Activated naive CD4-positive, alpha-beta T cell treated with anti-CD3 and anti-CD28 coated beads, Interleukin-2, amount 10 ng/mL, durations not matched to agents 7 days and 5 days (primary cell): ENCODE measurements at places on chromosomes 1 and 21.
A peak's percentile ranks its signal among the peaks of the same experiment; 100 is the strongest.

DNA sequence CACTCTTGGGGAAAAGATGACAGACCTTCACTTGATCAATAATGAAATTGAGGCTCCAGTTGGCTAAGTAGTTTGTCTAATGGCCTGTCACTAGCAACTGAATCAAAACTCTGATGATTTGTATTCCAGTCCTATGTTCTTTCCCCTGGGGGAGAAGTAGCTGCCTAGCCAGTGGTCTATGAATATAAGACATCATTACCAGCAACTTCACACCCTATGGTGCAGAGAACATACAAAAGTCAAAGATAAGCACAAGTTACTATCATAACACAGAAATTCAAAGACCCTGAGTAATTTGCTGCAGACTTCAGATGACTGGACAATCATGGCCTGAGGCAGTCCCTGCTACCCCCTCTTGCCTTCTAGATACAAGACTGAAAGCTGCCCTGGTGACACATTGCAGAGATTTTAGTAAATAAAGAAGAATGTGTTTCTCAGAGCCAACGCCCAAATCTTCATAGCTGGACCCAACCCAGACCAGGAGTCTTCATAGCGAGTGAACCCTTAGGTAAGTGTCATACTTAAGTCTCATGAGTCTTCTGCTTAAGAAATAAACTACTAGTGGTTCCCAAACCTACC lies 993 bp downstream of the PDZK1 start:
- no peak for DNase-seq

DNA sequence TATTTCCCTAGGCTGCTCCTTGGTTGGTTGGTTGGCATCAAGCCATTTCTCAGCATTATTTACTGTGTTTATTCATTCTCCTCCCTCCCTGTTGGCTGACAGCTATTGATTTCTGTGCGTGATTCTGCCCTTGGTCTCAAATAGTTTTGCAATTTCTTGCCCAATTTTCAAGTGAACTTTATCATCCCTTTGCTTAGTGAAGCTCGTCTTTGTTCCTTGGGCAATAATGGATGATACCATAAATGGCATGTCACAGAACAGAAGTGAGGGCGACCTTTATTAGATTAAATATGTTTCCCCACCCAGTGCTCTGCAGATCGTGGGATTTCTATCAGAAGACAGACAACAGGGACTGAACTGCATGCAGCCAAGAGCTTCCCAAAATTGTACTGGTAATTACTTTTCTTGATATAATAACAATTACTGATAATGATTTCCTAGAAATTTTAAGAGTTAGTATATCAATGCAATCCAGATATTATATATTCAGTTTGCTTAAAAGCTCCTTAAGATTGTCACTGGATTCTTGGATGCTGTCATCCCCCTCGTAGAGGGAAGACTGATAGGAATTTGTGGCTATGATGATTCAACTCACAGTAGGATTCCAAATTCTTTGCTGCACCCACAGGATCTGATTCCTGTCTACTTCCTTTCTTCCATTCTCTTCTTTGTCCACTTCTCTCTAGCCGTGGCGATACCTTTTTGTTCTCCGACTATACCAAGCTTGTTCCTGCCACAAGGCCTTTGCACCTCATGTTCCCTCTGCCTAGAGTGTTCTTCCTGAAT lies 122.1 kb upstream of the KAZN start:
- DNase-seq = no peak

DNA sequence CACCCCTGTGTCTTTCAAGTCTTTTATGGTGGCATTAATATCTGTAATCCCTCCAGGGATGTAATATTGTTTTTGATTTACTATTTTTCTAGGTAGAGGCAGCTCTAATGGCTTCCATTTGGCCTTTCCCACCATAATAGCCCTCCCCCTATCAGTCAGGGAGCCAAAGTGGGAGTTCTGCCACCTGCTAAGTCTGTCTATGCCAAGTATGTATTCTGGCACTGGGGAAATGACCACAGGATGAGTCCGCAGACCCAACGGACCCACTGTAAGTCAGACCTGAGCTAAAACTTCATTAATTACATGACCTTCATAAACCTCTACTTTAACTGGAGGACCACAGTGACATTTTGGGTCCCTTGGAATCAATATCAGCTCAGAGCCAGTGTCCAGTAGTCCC lies 77.1 kb downstream of the GBP6 start:
- DNase-seq = no peak

GRCh38 chr1:29828526-29829447 lies 592.5 kb downstream of the PTPRU start:
- DNase-seq = peak; percentile 11

DNA sequence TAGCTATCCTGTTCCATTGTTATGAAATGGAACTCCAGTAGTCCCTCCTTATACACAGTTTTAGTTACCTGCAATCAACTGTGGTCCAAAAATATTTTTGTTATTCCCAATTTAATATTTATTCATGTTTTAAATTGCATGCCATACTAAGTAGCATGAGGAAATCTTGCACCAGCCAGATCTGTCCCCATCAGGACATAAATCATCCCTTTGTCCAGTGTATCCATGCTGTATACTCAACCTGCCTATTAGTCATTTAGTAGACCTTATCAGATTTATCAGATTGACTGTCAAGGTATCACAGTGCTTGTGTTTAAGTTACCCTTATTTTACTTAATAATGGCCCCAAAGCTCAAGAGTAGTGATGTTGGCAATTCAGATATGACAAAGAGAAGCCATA lies 207.9 kb upstream of the DMRTA2 start:
- no peak for DNase-seq

GRCh38 chr1:41014871-41015270 lies 6.7 kb downstream of the SLFNL1 start:
- DNase-seq = no peak

DNA sequence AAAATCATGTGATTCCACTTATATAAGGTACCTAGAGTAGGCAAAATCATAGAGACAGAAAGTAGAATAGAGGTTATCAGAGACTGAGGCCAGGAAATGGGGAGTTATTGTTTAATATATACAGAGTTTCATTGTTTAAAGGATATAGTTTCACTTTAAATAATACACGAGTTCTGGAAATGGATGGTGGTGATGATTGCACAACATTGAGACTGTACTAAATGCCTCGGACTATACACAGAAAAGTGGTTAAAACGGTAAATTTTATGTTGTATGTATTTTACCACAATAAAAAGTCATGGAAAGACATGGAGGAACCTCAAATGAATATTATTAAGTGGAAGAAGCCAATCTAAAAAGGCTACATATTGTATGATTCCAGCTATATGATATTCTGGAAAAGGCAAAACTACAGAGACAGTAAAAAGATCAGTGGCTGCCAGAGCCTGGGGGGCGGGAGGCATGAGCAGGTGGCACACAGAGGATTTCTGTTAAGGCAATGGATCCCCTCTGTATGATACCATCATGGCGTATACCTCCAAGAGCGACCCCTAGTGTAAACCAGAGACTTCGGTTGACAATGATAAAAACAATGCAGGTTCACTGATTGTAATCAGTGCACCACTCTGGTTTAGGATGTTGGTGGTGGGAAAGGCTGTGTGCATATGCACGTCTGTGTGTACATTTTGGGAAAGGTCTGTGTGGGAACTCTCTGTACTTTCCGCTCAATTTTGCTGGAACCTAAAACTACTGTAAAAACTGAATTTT lies 7.5 kb downstream of the C1orf198 start:
- no peak for DNase-seq

- no peak for DNase-seq
Observed at GRCh38 chr1:186530109-186530508, 69.2 kb upstream of the PDC start.

DNA sequence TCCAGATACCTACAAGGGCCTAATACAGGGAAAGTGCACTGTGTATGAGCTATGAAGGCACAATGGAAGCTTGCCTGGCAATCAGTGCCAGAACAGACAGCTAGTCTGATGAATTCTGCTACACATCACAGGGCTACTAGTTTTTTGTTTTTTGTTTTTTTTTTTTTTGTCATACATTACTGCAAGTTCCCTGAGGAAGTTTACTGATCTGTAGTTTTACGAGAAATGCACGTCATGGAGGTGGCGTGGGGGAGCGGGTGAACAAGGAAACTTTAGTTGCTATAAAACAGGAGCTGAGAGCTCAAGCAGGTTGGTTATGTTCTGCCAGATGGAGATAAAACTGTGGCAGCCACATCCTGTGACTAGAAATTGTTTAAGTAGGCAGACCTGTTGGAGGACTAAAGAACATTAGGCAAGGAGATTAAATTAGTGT lies 17.7 kb downstream of the PTPRC start:
- peak; percentile 81 for DNase-seq

GRCh38 chr1:56370513-56370912 lies 208.8 kb downstream of the PLPP3 start:
- DNase-seq = no peak

- no peak for DNase-seq
Observed at GRCh38 chr1:183310753-183311479, 107.3 kb downstream of the NMNAT2 start.

- DNase-seq = no peak
Observed at GRCh38 chr1:10621906-10622305, 147.2 kb downstream of the PEX14 start.

DNA sequence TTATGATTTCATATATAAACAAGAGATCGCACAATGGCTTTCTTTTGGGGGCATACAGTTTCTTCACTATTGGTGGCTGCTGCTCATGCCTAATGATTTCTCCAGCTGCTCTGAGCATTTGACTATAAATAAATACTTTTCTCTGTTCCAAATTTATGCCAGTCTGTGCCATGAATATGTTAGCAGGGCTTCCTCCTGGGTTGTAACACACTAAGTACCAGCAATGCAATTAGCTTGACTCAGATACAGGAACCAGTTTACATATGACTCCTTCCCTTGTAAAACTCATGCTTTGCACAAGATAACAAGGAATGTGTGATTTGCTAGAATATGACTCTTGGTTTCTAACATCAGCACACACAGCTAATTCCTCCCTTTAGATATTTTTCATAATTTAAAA lies 1629.7 kb downstream of the NCAM2 start:
- DNase-seq = no peak

- no peak for DNase-seq
Observed at GRCh38 chr1:236302941-236303340, 21.2 kb upstream of the ERO1B start.

GRCh38 chr1:201625226-201625761 lies 86.4 kb downstream of the NAV1 start:
- no peak for DNase-seq

DNA sequence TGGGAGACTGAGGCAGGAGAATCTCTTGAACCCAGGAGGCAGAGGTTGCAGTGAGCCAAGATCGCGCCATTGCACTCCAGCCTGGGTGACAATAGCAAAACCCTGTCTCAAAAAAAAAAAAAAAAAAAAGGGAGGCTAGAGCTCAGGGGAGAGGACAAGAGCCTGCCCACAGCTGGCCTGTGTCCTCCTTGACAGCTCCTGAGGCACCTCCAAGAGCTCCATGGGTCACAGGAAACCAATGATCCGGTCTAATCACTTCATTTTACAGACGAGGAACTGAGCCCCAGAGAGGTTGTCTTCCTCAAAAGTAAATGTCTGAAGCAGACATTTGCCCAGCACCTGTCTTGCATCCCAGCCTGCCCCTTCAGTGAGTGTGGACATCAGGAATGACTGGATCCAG lies 49.4 kb downstream of the NID1 start:
- DNase-seq = no peak

- DNase-seq = no peak
Observed at GRCh38 chr21:44947930-44948331, 8.1 kb downstream of the SLX9 start.

DNA sequence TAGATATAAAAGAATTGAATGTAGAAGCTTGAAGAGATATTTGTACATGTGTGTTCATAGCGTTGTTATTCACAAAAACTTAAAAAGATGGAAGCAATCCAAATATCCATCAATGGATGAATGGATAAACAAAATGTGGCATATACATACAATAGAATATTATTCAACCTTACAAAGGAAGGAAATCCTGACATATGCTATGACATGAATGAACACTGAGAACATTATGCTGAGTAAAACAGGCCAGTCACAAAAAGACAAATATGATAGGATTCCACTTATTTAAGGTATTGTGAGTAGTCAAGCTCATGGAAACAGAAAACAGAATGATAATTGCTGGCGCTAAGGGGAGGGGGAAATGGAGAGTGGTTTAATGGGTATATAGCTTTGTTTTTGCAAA lies 47.0 kb upstream of the DYRK1A start:
- no peak for DNase-seq

DNA sequence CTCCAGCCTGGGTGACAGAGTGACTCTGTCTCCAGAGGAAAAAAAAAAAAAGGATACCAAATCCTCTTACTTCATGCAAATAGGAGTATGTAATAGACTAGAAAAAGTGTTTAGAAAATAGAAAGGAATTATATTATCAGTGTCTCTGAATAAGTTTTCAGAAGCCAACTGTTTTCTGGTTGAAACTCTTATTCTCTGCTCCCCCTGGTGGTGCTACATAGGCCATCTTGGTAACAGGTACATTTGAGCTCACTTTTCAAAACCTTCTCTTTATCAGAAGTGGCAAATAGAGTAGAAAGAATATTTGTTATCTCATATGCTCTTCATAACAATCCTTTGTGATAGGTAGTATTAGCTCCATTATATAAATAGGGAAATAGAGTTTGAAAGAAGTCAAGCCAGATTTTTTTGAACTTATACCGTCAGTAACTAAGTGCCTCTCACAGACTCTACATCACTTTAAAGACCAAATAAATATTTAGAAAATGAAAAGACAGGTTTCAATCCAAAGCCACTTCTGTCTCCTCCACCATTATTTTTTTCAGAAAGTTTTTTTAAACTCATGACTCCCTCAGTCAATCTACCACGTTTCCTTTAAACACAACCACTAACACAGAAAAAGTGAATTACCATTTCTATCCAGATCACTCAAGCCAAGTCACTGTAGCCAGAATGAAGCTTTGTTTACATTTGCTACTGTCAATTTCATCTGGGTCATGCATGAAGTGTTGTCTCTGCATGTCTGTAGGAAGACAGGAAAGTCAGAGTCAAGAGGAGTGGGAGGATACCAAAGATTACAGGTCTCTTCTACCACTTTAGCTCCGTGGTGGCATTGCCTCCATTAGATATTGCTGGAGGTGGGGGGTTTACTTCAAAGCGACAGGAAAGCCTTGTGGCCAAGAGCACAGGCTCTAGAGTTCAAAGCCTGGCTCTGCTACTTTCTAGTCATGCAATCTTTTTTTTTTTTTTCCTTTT lies 45.6 kb downstream of the IL23R start:
- DNase-seq = peak; percentile 67

- peak; percentile 64 for DNase-seq
Observed at GRCh38 chr1:182149411-182149965, 88.0 kb upstream of the ZNF648 start.
